ENCODE measurements at places on chromosomes 12 and 14.

DNA sequence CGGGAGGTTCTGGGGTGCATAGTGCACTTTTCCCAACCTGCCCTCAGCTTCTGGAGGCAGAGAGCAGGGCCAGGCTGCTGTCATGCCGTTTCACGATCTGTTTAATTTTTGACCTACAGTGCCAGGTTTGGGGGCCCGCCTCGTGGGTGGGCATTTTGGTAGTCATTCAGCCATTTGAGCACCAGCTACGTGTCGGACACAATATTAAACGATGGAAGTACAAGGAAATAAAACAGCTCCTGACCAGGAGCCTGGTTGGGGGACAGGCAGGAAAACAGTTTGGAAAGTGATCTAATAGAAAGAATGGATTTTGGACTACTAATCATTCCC lies 708 bp downstream of the FNTB start:
- peak; percentile 78 for DNase-seq

DNA sequence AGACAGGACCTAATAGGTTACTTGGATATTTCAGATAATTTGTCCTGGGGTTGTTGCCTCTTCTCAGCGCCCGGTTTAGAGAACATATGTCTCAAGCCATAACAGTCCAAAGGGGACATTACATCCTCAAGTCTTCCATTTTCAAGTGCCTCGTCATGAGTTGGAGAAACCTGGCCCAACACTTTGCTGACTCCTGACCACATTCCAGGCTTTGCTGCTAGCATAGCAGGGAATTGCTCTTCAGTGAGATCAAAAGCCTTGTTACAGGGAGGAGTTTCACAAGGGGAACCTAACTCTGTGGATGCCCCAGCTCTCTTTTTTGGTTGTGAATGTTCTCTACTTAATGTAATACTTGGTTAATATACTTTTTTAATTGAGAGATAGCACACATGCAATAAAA lies 8.2 kb upstream of the MMP19 start:
- DNase-seq, result no peak

GRCh38 chr12:9039397-9039977 lies 50.1 kb downstream of the KLRG1 start:
- peak; percentile 48 for DNase-seq

GRCh38 chr12:47488888-47489287 lies 216.9 kb downstream of the RPAP3 start:
- DNase-seq, result no peak

- no peak for DNase-seq
Measured at GRCh38 chr14:101876555-101876938, 87.8 kb upstream of the DYNC1H1 start.

DNA sequence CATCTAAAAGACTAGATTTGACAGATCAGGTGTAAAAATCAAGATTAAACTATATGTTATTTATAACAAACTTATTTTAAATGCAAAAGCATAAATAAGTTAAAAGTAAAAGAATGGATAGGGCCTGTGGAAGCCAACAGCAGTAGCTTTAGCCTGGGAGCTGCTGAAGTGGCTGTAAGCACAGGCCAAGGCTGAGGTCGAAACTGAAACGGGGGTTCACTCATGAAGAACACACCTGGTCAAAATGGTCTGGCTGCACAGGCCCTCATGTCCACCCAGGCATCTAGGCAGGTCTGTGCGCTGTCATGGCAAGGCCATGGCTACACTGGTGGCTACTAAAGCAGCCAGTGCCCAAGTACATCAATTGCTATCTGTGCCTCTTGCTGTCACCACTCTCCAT lies 23.1 kb downstream of the CATSPERB start:
- DNase-seq, result no peak

- no peak for DNase-seq
Measured at GRCh38 chr12:78115889-78116288, 285.2 kb downstream of the NAV3 start.

GRCh38 chr12:14317362-14318146 lies 47.9 kb upstream of the ATF7IP start:
- no peak for DNase-seq

- peak; percentile 75 for DNase-seq
Measured at GRCh38 chr14:36852981-36853691, 191.5 kb downstream of the PAX9 start.

DNA sequence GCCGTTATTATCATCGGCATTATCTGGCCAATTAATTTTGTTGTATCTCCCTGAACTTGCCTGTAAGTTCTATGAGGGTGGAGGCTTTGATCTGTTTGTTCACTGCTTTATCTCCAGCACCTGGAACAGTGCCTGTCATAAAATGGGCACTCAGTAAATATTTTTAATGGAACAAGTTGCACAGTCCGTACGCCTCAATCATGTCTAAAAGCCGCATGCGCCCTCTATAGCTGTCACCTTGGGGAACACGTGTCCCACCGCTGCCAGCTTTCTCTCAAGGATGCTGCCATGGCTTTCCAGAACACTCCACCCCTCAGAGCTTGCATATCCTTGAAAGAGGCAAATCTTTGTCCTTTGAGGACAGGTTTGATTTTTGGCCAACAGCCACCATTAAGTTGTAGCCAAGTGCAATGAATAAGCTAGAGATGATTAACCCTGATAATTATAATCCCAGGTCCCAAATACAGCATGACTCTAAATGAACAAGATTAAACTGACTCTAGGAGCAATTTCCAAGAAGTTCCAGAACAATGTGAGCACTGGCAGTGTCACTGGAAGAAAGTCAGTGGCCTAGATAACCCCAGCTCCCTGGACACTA lies 55.1 kb downstream of the ERH start:
- DNase-seq, result peak; percentile 47

GRCh38 chr12:111406474-111407376 lies 1.0 kb downstream of the SH2B3 start:
- no peak for DNase-seq

- no peak for DNase-seq
Measured at GRCh38 chr12:40643506-40643905, 48.7 kb upstream of the CNTN1 start.

DNA sequence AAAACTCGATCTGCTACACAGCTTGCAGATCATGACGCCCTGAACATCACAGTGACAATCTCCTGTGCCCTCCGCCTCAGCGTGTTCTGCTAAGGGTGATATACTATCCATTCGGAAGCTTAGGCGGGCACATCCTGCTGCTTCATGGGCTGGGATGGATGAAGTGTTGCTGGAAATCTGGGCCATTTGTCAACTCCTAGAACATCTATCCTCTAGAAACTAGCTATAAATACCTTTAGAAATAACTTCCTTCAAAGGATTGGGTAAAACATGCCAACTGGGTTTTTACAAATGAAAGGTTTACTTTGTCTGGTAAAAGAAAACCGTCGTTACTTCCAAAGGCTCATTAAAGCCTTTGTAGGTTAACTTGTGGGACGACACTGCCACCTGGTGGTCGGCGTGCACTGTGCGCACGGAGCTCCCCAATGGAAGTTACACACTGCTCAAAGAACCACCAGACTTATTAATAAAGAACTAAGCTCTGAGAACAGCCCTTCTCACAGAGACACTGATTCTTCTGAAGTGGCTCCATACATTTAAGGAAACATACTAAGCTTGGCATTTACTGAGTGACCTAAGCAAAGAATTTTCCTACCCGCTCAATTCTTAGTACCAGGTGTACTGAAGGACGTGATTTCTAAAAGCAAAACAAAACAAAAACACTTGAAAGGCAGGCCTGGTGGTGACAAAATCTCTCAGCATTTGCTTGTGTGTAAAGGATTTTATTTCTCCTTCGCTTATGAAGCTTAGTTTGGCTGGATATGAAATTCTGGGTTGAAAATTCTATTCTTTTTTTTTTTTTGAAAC lies 21.6 kb upstream of the CACNA2D4 start:
- DNase-seq, result peak; percentile 68

DNA sequence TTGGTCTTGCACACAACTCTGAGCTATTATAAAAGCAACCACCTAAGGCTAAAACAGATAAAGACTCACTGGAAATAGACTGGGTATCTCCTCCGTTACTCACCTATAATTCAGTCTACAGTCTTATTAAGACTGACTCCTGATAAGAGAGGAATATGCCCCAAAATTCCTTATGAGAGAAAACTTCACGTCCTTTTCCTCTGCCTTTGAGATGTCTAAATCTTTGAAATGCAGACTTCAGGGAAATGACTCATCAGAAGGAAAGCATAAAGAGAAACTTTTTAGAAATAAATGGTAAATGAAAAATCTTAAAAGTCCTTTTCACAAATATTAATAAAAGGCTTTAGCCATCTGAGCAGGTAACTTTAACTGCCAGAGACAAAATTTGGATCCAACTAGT lies 187.5 kb upstream of the RTL1 start:
- DNase-seq, result no peak

GRCh38 chr12:109475993-109476806 lies 900 bp downstream of the KCTD10 start:
- no peak for DNase-seq

DNA sequence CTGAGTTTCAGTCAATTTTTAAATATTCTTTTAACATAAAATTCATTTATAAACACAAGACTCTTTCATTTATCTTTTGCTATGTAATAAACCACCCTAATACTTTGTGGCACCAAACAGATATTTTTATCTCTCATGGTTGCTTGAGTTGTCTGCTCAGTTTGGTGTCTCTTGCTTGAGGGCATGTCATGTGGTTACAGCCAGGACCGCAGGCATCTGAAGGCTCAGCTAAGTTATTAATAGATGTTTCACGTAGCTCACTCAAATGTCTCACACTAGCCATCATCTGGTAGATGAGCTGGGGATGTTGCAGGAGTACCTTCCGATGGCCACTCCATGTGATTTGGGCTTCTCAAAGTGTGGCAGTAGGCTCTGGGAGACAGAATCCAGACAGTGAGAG lies 597.8 kb downstream of the ETNK1 start:
- no peak for DNase-seq

DNA sequence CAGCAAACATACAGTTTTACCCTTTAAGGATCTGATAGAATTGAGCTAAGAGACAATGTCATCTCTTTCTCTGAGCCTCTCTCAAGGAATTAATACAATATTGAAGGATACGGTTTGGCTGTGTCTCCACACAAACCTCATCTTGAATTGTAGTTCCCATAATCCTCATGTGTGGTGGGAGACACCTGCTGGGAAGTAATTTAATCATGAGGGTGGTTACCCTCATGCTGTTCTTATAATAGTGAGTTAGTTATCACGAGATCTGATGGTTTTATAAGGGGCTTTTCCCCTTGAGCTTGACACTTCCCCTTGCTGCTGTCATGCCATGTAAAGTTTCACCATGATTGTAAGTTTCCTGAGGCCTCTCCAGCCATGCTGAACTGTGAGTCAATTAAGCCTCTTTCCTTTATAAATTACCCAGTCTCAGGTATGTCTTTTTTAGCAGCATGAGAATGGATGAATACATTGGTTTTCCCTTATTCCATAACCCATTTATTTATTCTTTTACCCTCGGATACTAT lies 47.6 kb downstream of the TMEM30B start:
- DNase-seq, result no peak

DNA sequence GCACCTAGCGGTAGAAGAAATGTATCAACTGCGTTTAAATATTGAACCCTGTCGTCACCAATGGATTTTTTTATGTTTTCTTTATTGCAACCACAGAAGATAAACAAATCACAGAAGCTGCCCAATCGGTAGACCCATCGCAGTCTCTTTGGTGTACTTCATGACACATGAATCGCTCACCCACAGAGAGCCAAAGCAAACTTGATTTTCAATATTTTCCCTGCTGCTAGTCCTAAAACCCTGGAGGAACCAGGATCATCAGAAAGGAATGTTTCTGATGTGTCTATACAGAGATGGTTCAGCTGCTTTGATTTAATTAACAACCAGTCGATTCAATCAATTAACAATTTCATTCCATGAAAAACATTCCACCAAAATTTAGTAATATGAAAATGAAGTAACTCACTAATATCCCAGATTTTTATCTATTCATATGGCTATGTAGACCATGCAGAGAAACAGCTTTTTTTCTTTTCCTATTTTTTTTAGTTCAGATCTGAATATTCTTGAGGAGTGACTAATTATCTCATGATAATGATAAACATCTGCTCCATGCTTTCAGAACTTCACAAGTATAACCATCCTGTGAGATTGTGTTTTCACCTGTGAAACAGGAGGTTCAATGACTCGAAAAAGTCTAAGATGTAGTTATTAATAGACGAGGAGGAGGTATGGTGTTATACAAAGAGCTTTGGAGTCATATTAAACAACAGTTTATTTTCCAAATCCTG lies 46.1 kb downstream of the DIO2 start:
- no peak for DNase-seq

DNA sequence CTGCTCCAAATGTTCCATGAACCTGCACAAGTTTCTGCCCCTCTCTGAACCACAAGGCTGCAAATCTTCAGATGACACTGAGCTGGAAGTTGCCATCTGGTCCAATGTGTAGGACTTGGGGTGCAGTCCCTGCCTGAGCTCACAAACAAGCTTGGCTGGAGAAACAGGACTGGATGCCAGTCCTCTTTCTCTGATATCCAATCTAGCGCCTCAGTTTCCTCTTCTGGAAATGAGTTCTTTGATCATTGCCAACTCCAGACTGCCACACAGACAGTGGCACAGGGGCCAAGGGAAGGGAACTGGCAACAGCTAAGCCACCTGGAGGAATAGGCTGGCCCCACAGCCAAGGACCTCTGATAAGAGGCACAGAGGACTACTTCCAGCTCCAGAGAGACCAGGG lies 15.5 kb downstream of the CMKLR1 start:
- DNase-seq, result no peak

DNA sequence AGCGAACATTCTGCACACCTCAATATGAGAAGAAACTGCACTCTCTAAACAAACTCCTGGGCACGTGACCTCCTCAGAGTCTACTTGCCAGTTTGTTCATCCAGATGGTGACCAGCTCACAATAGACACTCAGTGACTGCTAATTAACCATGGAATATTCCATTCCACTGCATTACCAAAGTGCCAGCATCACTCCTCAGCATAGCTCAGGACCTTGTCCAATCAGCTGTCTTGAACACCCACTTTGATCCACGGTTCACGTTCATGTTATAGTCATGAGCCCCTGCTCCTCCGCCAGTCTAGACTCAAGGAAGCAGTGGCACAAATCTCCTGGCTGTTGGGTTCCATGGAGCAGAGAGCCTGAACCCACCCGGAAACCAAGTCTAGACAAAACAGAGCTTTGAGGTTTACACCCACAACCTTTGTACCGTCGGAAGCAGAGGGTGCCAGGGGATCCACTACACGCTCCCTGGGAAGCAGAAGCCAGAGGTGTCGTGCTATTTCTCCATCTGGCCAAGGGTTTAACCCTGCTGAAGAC lies 285.3 kb downstream of the ZFP36L1 start:
- no peak for DNase-seq
